A549 (cell line): ENCODE measurements at places on chromosomes 7 and 10.
A peak's percentile ranks its signal among the peaks of the same experiment; 100 is the strongest.

GRCh38 chr7:38215115-38215514 lies 37.1 kb downstream of the STARD3NL start:
- no peak for DNase-seq

DNA sequence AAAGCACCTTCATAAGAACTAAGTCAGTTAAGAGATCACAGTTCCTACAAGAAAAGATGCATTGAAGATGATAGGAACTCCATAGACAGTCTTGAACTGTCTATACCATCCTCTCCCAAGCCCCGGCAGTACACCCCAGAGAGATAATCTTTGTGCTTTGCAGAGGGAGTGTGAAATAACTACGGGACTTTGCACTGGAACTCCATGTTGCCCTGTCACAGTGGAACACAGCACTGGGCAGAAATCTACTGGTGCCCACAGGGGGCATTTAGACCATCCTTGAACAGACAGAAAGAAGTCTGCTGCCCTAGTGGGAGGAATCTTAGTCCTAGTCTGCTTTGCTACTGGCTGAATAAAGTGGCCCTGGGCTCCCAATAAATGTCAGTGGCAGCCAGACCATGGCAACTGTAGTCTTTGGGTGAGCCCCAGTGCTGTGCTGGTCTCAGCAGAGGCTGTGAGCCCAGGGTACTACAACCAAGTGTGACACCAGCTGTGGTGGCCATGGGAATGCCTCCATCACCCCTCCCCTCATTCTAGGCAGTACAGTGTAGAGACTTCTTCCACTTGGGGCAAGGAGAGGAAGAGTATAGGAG lies 107.7 kb upstream of the TMEM168 start:
- no peak for DNase-seq

DNA sequence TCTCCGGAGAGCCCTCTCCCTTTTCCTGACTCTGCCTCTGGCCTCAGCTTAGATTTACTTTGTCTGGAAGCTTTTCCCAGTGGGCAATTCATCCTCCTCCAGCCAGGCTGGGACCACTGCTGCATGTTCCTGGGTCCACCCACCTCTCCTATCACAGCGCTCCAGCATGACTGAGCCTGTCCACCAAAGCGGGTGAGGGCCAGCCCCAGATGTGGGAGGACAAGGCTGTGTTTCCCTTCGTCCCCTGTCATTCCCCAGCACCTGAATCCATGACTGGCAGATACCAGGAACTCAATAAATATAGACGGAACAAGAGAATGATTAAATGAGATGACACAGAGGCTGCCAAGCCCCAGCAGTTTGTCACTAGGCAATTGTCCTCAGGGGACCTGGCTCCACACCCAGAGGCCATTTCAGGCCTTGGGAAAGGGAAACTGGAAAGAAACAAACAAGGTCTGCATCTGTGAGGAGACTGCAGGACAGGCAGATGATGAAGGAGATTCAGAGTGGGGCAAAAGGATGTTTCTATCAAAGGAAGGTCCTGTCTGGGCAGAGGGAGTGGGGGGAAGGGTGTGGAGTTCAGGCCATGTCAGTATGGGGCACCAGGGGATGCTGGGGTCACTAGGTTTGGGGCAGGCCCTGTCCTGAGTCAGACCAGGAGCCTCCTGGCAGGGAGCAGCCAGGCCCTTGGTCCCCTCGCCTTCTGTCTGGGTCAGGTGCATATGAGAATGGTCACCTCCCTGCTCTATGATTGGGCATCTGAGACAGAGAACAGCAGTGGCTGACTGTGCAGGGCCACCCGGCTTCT lies 576.4 kb downstream of the GRID1 start:
- no peak for DNase-seq

- peak; percentile 3 for DNase-seq
These were observed 32.0 kb upstream of the ABCB4 start for GRCh38 chr7:87507446-87507845.

- no peak for DNase-seq
These were observed 3.9 kb upstream of the PURB start for GRCh38 chr7:44889086-44889781.

DNA sequence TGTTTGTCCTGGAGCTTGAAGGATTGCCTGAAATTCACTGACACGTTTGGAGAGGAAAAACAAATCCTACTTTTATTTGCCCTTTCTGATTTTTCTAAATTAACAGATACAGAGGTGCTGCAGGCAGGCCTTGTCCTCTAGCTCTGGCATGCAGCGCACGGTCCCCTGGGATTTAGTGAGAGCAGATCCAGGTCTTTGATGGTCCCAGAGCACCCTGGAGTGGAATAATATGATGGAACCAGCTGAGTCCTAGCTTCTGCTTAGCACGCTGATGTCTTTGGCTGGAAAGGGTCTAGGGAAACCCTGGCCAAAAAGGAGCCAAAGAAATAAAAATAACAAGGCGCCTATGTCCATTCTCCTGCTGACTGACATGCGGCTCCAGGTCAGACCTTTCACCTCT lies 40.5 kb downstream of the C10orf120 start:
- DNase-seq, result no peak

DNA sequence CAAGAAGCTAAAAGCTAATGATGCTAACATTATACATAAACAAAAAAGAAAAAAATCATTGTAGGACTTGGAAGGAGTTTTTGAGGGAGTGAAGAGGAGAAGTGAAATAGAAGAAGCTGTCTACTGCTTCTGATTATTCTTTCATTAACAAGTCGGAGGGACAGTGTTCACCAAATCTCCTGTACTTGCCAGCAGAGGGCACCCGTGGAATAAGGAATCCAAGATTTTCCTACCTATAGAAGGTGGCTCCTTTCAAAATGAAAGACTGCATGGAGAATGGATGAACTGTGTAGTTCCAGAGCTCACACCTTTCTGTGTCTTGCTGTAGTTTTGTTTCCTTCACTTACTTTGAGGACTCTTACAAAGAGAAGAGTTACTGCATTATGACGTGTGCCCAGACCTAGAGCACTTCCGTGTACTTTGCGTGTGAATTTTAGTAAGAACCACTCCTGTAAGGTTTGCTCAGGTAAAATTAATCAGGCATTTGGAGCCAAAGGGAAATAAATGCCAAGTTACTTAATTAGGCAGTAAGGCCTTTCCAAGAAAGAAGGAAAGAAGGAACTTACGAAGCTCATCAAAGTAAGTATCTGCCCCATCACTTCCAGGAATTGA lies 145.1 kb downstream of the SEMA3D start:
- peak; percentile 17 for DNase-seq

DNA sequence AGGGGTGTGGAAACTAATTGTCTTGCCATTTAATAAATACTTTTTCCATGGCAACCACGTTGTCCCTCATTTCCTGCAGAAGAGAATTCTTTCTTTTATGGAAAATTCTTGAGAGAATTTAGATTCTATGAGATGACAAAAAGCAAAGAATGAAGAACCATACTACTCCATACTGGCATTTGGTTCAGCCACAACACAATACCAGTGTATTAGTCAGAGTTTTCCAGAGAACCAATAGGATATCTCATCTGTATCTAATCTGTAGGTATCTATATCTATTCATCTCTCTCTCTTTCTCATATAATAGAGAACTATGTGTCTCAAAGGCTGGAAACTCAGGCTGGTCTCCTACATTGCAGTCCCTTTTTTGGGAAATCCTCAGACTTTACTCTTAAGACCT lies 44.6 kb upstream of the NAMPT start:
- no peak for DNase-seq

DNA sequence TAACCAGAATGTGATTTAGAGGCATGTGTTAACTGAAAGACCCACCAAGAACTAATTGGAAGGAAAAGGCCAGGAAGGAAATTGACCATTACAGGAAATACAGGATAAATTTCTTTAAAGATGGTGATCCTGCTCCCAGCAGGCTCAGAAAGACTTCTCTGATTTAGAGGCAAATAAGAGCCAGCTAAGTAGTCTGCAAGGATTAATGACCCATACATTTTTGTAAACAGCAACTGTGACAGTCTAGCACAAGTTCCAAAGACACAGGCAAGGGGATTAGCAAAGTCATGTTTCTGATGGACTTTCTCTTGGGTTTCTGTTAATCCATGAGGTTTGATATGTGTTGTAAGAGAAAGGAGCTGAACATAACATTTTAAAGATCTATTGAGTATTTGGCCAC lies 425.0 kb downstream of the HTR7 start:
- DNase-seq, result no peak

GRCh38 chr7:121714559-121715303 lies 158.2 kb upstream of the PTPRZ1 start:
- DNase-seq, result no peak

DNA sequence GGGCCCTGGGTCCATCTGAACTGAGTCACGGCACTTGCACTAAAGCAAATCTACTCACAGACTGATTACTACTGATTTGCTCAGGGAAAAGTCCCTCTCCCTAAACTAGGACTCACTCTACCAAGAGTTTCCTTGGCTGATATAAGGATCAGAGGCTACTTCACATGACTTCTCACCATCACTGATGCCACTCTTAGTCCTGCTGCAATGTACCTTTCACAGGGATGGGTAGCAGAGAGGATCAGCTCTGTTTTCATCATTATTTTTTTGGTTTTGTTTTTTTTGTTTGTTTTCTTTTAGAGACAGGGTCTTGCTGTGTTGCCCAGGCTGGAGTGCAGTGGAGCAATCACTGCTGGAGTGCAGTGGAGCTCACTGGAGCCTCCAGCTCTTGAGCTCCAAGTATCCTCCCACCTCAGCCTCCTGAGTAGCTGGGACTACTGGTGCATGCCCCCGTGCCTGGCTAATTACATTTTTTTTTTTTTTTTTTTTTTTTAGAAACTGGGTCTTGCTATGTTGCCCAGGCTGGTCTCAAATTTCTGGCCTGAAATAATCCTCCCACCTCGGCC lies 200.6 kb downstream of the JCAD start:
- DNase-seq, result no peak

DNA sequence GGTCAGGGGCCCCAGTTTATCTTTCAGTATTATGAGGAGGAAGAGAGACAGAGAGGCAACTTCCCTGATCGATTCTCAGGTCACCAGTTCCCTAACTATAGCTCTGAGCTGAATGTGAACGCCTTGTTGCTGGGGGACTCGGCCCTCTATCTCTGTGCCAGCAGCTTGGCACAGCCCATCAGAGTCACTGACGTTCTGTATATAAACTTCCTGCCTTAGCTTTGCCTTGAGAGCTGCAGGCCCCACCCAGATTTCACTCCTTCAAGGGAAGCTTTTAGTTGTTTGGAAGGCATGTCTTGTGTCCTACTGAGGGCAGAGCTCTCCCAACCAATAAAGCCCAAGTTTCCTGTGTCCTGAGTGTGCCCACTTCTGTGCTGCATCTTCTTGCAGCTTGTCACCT lies 242.5 kb upstream of the PRSS58 start:
- DNase-seq, result no peak

GRCh38 chr10:103144041-103144440 lies 49.0 kb downstream of the NT5C2 start:
- DNase-seq, result no peak

DNA sequence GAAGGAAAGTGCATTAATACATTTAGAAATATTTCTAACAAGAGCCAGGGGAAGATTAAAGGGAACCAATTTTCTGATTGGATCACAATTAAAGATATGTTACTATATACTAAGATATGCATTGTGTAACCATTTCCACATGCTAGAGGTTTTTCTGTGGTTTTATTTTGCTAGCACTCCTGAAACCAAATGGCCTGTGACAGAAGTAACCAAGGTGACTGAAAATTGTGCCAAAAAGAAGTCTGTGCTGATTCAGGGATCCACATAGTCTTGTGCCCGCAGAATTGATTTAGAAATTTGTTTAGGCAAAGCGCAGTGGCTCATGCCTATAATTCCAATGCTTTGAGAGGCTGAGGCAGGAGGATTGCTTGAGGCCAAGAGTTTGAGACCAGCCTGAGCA lies 1.8 kb downstream of the CC2D2B start:
- no peak for DNase-seq

GRCh38 chr10:51297438-51297837 lies 223.2 kb downstream of the PRKG1 start:
- DNase-seq, result no peak

GRCh38 chr10:79979310-79979975 lies 30.5 kb upstream of the SFTPD start:
- DNase-seq, result no peak

- no peak for DNase-seq
These were observed 8.2 kb downstream of the MAT1A start for GRCh38 chr10:80281292-80281691.
